ENCODE measurements at places on chromosomes 13 and 19. TPM values are rescaled to one million over a fixed set of nuclear protein-coding genes. Genes with fewer than 3 reads are reported as not detected.

Gene RTBDN
- not detected for total RNA-seq

DNA sequence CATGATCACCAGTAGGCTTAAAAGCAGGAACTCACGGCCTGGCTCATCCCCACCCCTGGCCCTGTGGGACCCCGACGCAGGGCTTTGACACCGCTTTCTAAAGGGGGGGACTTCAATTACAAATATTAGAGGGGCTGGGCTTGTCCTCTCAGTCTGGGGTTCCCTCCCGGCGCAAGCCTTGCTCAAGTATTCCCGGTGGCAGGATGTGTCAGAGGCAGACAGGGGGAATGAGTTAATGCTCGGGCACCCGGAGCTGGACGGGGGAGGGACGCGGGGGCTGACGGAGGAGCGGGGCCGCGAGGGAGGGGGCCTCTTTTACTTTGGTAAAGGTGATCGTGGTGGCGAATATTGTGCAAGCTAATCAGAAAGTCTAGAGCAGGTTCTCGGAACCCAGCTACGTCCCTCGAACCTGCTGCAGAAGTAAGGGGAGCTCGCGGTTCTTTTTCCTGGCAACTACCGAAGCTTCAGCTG lies 1.1 kb downstream of the FGF14 start:
- no peaks in the 10 kb centered on the region for H3K36me3 ChIP-seq
- H3K27ac ChIP-seq, result no peak overlapping the region
- peaks cover 46% of the 10 kb centered on the region for H3K27me3 ChIP-seq
- peak; percentile 5 for DNase-seq
- H3K4me1 ChIP-seq, result peaks cover 28% of the 10 kb centered on the region

DNA sequence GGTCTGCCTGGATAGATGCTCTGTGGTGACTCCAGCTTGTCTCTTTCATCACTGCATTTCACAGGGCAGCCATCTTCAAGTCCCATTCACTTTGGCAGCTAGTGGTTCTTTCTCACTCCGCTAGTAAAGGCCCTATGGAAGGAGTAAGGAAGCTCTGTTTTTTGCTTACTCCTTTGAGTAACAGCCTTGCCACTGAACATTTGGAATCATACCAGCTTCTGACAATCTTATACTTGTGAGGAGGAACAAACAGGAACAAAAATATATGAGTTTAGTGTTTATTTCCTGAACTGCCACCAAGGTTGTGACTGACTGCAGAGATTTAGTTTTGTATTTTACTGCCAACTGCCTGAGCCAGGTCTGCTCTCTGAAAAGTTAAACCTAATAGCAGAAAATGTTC lies 38.7 kb downstream of the KCTD4 start:
- no peak for DNase-seq
- peaks cover 38% of the 10 kb centered on the region for H3K36me3 ChIP-seq
- no peaks in the 10 kb centered on the region for H3K27me3 ChIP-seq
- no peak overlapping the region for H3K4me3 ChIP-seq
- H3K4me1 ChIP-seq, result peaks cover 14% of the 10 kb centered on the region

DNA sequence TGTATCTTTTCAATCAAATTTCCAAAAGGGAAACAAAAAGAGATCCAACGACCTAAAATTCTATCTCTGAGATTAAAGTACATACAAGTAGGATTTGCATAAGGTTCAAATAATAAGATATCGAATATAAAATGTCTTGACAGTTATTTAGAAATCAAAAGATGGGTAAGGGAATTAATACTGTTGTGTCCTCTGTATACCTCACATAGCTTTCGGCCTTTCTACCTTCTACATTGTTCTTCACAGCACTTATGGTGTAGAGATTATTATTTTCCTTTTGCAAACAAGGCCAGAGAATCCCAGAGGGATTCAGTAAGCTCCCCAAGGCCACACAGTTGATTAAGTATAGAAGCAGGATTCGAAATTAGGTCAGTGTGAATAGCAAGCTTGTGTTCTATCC lies 403.6 kb downstream of the SPRY2 start:
- no peaks in the 10 kb centered on the region for H3K4me1 ChIP-seq
- H3K36me3 ChIP-seq, result no peaks in the 10 kb centered on the region
- no peaks in the 10 kb centered on the region for H3K27me3 ChIP-seq
- no peak overlapping the region for H3K4me3 ChIP-seq
- DNase-seq, result no peak

Gene MYPOP
- 5.0 TPM for total RNA-seq

- H3K36me3 ChIP-seq, result peaks cover 24% of the 10 kb centered on the region
- no peak overlapping the region for H3K4me3 ChIP-seq
- no peaks in the 10 kb centered on the region for H3K27me3 ChIP-seq
Measured at GRCh38 chr19:43553656-43554055, 20.7 kb downstream of the ZNF575 start.

DNA sequence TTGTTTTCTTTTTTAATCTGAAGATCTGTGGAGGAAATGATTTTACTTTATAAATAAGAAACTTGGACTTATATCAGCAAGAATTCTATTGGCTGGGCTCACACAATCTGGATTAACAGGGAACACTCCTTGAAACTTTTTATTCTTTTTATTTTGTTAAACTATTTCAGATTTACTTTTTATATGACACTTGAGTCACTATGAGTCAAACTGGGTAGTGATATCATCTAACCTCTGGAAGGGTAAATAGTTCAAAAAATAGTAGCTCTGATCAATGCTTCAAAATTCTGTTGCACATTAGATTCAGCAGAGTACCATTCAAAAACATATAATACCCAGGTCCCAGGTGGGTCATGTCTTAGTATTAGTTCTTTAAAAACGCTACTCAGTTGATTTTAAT lies 55.1 kb upstream of the NBEA start:
- no peak overlapping the region for H3K4me3 ChIP-seq
- no peak overlapping the region for H3K27ac ChIP-seq
- H3K36me3 ChIP-seq, result no peaks in the 10 kb centered on the region
- peaks cover 3% of the 10 kb centered on the region for H3K27me3 ChIP-seq
- DNase-seq, result no peak

GRCh38 chr19:40941481-40942219 lies 49.4 kb upstream of the CYP2B6 start:
- H3K4me1 ChIP-seq, result no peaks in the 10 kb centered on the region
- DNase-seq, result no peak
- no peak overlapping the region for H3K4me3 ChIP-seq
- no peaks in the 10 kb centered on the region for H3K36me3 ChIP-seq
- peaks cover 5% of the 10 kb centered on the region for H3K27me3 ChIP-seq

DNA sequence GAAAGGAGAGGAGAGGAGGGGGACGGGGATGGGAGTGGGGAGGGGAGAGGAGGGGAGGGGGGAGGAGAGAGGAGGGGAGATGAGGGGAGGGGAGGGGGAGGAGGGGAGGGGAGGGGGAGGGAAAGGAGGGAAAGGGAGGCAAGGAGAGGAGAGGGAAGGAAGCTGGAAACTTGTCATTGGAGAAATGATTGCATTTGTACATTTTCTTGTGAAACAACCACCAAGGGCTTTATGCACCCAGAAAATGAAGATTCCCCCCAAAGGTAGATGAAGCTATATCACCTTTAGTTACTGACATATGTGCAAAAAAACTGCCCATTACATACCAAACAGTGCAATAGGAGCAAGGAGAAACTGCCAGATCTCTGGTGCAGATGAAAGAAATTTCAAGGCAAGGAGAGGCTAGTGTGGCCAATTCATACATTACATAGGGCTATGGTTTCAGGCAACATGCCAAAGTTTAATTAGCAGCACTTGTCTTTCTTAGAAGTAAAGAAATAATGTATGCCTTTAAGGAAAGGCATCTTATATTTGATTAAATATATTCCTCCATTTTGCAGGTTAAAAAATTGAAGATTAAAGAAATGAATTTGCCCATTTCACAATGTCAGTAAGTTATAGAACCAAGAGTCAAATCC lies 49.5 kb upstream of the STK24 start:
- no peak overlapping the region for H3K4me3 ChIP-seq
- no peaks in the 10 kb centered on the region for H3K36me3 ChIP-seq
- H3K4me1 ChIP-seq, result peaks cover 2% of the 10 kb centered on the region

Data from activated CD8-positive, alpha-beta T cell treated with anti-CD3 and anti-CD28 coated beads for 36 hours (primary cell).